NCI-H1436 (cell line): ENCODE measurements at places on chromosomes 6 and 20.

DNA sequence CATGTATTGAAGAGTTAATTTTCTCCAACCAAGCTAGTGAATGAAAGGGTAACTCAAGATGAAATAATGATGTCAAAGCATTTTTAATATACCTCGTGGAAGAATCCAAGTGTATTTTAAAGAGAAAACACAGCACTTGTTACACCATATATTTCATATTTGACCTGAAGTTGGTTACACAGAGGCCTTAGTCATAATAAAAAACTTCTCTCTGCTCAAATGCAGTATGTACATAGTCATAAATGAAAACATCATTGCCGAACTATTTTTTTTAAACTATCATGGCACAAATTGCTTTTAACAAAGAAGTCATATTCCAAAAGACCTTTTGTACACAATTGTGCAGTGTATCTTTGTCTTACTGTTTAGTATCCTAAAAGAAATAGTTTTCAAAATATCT is 43.0 kb downstream of the BACH2 start:
- DNase-seq = no peak

DNA sequence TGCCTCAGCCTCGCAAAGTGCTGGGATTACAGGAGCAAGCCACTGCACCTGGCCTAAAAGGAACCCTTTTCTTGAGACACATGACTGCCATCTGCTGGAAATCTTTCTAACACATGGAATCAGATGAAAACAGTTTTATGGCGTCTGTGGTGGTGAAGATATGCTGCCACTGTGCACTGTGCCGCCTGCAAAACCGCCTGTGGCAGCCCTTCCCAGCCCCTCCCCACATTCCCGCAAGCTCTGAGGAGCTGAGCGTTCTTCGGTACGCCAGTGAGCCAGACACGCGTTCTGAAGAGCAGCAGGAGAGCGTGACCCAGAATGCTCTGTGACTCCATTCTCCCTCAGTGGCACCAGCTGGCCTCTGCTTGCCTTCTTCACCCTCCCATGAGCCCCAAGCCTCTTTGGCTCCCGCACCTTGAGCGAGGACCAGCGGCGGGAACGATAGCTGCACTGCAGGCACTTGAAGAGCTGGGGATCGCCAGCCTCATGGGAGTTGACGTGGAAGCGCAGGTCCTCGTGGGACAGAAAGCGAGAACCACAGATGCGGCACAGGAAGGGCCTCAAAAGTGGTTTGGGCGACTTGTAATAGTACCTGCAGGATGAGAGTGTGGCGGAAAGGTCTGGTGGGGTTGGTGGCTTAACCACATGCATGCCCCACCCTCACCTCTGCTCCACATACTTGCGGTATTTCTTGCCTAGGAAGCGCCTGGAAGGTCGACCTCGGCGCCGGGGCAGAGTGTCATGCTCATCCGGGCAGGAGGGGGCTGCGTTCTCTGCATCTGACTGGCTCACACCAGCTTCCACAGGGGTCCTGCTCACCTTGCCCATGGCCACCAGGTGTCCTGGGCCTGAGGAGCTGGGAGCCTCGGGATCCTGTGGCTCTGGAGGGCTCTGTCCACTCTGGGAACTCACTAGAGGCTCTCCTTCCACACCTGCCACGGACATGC is 8.7 kb downstream of the ZNF335 start:
- peak; percentile 23 for DNase-seq

- no peak for DNase-seq
These were observed 27.5 kb downstream of the EPB41L1 start for GRCh38 chr20:36181934-36182603.

DNA sequence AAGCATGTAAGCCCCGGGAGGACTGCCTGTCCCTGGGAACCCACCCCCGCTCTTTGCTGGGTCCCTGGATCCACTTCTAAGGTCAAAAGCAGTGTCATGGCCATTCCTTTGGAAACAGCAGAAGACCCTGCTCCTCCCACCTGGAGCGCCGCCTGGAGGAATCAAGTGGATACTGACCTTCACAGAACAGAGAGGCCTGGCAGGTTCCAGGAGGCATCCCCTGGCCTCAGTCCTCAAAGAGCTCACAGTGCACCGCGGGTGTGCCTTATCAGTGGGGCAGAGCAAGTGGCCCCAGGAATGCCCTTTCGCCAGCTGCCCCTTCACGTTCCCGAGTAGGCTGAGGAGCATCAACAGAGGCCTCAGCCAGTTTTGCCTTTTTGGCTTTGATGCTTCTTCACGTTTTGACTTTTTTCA is 11.1 kb upstream of the SLC4A11 start:
- no peak for DNase-seq

- DNase-seq = no peak
These were observed 88.9 kb upstream of the CD83 start for GRCh38 chr6:14028631-14029030.

GRCh38 chr6:96849615-96850014 is 12.3 kb upstream of the GPR63 start:
- no peak for DNase-seq

DNA sequence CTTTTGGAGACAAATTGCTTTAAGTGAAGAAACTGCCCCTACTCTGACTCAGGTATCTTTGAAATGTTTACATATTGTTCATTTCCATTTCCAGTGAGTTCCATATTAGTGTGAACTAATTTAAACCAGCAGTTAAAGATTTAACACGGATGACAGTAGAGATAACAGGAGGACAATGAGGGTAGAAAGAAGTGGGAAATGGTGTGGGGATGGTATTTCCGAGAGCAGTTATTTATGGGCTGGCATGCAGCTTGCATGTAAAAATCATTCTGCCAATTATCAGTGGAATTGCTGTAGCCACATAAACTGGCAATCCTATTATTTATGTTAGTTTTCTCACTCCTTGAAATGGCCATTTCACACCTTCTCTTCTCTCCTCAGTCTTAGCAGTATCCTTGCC is 8.6 kb upstream of the ADGRF5 start:
- no peak for DNase-seq

DNA sequence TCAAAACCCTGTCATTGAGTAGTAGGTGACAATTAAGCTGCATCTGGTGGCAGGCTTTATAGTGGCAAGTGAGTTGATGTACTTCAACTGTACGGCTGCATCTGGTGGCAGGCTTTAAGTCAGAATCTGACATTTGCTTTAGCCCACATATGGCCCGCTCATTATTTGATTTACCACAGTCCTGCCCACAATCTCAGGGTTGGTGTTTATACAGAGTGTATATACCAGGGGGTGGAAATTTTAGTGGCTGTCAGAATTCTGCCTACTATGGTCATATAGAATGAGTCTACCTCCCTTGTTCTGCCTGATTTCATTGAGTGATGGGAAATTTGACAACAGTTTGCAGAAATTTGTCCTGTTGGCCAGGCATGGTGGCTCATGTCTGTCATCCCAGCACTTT is 112.3 kb downstream of the SMAP1 start:
- no peak for DNase-seq

- no peak for DNase-seq
These were observed 68.5 kb downstream of the PDSS2 start for GRCh38 chr6:107390685-107391435.

- no peak for DNase-seq
These were observed 142.4 kb downstream of the FNDC1 start for GRCh38 chr6:159311618-159312017.

- no peak for DNase-seq
These were observed 63.3 kb downstream of the ARHGAP18 start for GRCh38 chr6:129646642-129647041.

DNA sequence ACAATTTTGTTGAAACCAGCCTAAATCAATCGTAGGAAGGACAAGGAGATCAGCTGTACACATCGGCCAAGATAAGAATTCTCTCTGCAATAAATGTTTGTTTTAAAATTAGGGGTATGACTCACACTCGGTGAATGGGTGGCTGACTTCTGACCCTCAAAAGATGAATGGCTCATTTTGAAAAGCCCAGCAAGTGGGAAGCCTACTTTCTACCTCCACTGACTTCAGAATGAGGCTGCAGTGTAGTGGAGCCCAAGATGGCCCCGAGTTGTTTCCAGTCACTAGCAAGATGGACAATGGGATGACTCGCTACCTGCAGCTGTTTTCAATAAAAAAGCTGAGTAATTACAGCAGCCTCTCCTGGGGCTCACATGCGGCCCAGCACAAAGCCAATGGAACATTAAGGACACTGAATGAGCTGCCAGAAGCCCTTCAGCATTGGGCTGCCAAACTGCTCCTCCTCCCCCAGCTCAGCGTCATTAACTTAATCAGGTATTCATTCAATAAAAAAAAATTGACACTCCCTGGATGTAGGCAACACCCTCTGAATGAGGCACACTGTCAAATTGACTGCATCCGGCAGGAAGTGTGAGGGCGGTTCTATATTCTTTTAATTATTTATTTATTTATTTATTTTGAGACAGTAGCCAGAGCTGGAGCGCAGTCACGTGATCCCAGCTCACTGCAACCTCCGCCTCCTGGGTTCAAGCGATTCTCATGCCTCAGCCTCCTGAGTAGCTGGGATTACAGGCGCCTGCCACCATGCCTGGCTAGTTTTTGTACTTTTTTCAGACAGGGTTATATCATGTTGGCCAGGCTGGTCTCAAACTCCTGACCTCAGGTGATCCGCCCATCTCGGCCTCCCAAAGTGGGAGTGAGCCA is 107.3 kb downstream of the GMPR start:
- DNase-seq = peak; percentile 85

- DNase-seq = no peak
These were observed 22.0 kb downstream of the AHCY start for GRCh38 chr20:34281177-34281576.

GRCh38 chr6:81772741-81773140 is 20.3 kb upstream of the TENT5A start:
- DNase-seq = no peak

GRCh38 chr20:11448554-11448953 is 469.1 kb upstream of the BTBD3 start:
- no peak for DNase-seq

GRCh38 chr6:147563472-147563871 is 55.0 kb downstream of the SAMD5 start:
- DNase-seq = no peak

GRCh38 chr6:148885136-148885865 is 138.5 kb downstream of the UST start:
- no peak for DNase-seq

- no peak for DNase-seq
These were observed 109.1 kb upstream of the ENPP5 start for GRCh38 chr6:46279874-46280273.

DNA sequence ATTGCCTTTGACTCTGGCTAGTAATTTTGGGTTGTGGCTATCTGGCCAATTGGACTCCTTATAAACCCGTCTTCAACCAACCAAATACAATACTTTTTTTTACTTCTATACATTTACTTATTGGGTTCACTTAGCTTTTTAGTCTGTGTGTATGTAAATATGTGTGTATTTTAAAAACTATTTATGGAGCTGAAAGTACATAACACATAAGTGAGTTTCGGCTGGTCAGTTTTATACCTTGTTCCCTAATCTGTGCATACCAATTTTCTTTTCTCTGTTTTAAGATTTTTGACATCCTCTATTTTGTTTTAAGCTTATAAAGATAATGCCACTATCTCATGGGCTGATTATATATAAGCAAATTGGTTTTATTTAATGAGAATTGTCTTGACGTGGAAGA is 129.5 kb downstream of the LRRC1 start:
- DNase-seq = no peak

DNA sequence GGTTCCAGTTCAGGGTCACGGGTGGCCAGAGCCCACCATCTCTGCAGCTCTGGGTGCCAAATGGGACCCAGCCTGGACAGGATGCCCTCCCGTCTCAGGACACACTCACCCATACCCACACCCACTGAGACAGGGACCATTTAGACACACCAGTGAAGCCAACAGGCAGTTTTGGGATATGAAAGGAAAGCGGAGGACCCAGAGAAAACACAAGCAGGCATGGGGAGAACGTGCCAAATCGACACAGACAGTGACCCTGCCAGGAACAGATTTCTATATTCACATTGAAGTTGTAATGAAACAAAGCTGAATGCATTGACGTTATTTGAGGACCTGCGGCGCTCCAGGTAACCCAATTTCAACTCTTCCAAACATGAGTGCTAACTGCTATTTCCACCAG is 164.5 kb downstream of the DOK5 start:
- DNase-seq = no peak

DNA sequence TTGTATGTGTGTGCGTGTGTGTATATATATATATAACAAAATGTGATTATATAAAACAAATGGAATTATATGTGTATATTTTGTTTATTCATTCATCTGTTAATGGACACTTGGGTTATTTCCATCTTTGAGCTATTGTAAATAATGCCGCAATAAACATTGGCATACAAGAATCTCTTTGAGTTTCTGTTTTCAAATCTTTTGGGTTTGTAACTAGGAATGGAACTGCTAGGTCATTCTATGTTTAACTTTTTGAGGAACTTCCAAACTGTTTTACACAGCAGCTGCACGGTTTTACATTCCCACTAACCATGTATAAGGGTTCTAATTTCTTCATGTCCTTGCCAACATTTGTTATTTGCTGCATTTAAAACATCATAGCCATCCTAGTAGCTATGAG is 39.9 kb upstream of the TGM2 start:
- no peak for DNase-seq

DNA sequence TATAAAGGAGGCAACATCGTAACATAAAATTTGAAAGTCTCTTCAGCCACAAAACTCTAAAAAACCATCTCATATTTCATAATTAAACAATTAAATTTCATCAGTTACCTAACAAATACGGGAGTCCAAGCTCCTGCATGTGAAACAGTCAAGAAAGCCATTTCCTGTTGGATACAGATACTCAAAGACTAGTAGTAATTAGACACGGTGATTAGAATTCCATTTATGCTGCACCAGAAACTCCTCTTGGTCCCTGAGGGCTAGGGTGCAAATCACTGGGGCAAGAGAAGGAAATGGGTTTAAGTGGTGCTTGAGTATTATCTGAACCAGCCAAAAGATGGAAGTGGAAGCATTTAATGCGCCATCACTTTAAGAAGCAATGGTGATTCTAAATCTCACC is 27.4 kb downstream of the TRAM2 start:
- DNase-seq = peak; percentile 63

GRCh38 chr20:19944772-19945459 is 72.2 kb upstream of the NAA20 start:
- no peak for DNase-seq

DNA sequence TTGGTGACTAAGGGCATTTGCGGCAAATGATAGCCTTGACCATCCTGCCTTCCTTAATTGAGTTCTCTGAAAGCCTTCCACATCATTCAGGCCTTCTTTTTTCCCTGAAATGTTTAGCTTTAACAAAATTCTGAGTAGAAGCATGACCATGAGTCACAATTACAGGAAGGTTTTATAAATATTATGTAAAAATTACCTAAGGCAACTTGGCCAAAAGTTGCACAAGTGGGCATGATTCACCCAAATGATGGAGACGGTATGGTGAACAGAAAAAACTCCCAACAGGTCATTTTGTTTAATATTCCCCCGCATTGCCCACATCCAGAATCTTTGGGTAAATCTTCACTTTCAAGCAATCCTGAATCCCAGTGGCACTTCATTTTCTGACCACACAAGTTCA is 37.0 kb downstream of the MC3R start:
- DNase-seq = no peak

GRCh38 chr20:9632991-9633390 is 118.6 kb downstream of the LAMP5 start:
- DNase-seq = no peak

- peak; percentile 21 for DNase-seq
These were observed 67.8 kb upstream of the RALGAPA2 start for GRCh38 chr20:20780127-20780824.
